ENCODE measurements at places on chromosomes 13 and 19. TPM values are rescaled to one million over a fixed set of nuclear protein-coding genes. Genes with fewer than 3 reads are reported as not detected.

GRCh38 chr13:49784886-49785570 is 7.5 kb downstream of the KPNA3 start:
- peaks cover 19% of the 10 kb centered on the region for H3K4me1 ChIP-seq
- H3K27ac ChIP-seq: no peak overlapping the region
- no peak overlapping the region for H3K4me3 ChIP-seq
- no peaks in the 10 kb centered on the region for H3K27me3 ChIP-seq

- no peak overlapping the region for H3K27ac ChIP-seq
- H3K4me3 ChIP-seq: no peak overlapping the region
- no peaks in the 10 kb centered on the region for H3K27me3 ChIP-seq
- no peaks in the 10 kb centered on the region for H3K36me3 ChIP-seq
Measured at GRCh38 chr13:88601949-88602348, 930.8 kb downstream of the SLITRK5 start.

DNA sequence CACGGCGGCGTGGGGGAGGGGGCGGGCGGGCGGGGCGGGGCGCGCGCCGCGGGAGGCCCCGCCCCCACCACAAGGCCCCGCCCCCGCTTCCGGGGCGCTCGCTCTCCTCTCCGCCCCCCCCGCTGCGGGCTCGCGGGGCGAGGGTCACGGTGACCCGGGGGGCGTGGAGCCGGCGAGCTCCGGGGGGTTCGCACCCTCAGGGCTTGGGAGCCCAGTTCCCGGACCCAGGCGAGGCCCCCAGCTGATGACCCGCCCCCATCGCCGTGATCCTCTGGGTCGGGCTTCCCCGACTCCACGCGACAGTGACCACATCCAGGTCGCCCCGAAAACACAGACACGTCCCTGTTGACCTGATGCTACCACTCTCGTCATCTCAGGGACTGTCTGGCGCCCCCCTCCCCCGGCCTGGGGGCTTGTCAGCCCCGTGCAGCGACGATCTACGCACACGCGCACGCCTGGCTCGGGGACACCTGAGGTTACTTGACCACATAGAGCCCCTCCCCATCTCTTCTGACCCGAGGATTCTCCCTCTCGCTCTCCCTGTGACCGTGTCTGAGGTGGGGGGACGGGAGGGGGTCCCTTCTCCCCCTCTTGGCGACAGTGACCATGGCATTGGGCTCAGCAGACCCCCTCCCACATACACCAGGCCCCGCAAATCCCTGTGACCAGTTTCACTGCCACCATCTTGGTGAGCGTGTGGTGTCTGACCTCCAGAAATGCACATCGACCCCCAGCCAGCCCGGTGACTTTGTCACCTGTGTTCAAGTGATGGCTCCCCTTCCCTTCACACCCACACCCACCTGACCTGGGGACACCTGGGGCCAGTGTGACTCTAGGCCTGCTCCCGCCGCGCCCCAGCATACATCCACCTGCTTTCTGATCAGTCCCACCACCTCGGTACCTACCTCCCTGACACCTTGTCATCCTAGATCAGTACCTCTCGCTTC is 670 bp downstream of the MAP2K7 start:
- peak; percentile 75 for DNase-seq
- no peaks in the 10 kb centered on the region for H3K27me3 ChIP-seq
- H3K4me1 ChIP-seq: peaks cover 26% of the 10 kb centered on the region
- H3K4me3 ChIP-seq: peak overlapping the region; percentile 85
- peaks cover 19% of the 10 kb centered on the region for H3K36me3 ChIP-seq

GRCh38 chr13:60261432-60262351 is 98.0 kb upstream of the DIAPH3 start:
- H3K4me3 ChIP-seq: no peak overlapping the region
- no peaks in the 10 kb centered on the region for H3K27me3 ChIP-seq
- H3K27ac ChIP-seq: no peak overlapping the region
- H3K36me3 ChIP-seq: no peaks in the 10 kb centered on the region

DNA sequence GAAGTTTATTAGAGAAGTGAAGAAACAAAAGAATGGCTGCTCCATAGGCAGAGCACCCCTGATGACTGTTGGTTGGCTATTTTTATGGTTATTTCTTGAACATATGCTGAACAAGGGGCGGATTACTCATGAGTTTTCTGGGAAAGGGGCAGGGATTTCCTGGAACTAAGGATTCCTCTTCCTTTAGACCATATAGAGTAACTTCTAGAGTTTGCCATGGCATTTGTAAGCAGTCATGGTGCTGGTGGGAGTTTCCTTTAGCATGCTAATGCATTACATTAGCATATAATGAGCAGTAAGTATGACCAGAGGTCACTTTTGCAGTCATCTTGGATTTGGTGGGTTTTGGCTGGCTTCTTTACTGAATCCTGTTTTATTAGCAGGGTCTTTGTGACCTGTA is 38.7 kb upstream of the PCDH8 start:
- H3K4me1 ChIP-seq: no peaks in the 10 kb centered on the region
- H3K4me3 ChIP-seq: no peak overlapping the region
- H3K27me3 ChIP-seq: no peaks in the 10 kb centered on the region
- H3K27ac ChIP-seq: no peak overlapping the region

- H3K27me3 ChIP-seq: no peaks in the 10 kb centered on the region
- H3K36me3 ChIP-seq: peaks cover 3% of the 10 kb centered on the region
- no peak for DNase-seq
- peak overlapping the region; percentile 17 for H3K4me3 ChIP-seq
- peak overlapping the region; percentile 83 for H3K27ac ChIP-seq
- peaks cover 22% of the 10 kb centered on the region for H3K4me1 ChIP-seq
Measured at GRCh38 chr13:94312511-94313216, 166.8 kb downstream of the DCT start.

GRCh38 chr19:29988351-29988750 is 46.3 kb downstream of the URI1 start:
- H3K27me3 ChIP-seq: no peaks in the 10 kb centered on the region
- no peak overlapping the region for H3K27ac ChIP-seq
- H3K4me3 ChIP-seq: no peak overlapping the region
- no peak for DNase-seq

DNA sequence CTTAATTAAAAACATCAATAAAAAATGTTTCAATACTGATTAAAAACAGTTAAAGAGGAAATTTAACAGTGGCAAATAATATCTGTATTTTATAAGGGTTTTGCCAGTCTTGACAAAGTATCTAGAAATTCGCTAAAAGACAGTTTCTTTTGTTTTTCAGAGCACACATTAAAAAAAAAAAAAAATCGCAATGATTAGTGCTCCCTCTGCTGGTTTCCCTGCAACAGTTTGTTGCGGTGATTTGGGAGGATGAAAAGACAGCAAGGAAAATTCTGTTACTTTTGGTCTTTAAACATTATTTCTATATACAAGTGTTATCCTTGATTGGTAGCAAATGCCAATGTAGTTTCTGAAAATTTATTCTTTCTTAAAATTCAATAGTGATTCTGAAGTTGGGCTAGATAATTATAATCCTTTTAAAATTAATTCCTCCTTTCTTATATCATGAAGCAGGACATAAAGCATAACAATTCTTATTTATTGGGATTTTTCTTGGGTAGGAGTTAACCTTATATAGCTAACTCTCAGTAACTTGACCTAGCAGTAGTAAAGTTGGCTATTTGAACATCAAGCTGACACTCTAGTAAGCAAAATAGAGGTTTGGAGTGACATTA is 23.1 kb upstream of the SPRY2 start:
- no peak for DNase-seq
- no peaks in the 10 kb centered on the region for H3K27me3 ChIP-seq
- H3K4me1 ChIP-seq: no peaks in the 10 kb centered on the region
- no peaks in the 10 kb centered on the region for H3K36me3 ChIP-seq

- no peak overlapping the region for H3K4me3 ChIP-seq
- no peaks in the 10 kb centered on the region for H3K27me3 ChIP-seq
- H3K4me1 ChIP-seq: no peaks in the 10 kb centered on the region
- no peak for DNase-seq
- H3K27ac ChIP-seq: no peak overlapping the region
Measured at GRCh38 chr19:11063434-11063833, 25.8 kb upstream of the LDLR start.

- DNase-seq: no peak
- peaks cover 27% of the 10 kb centered on the region for H3K27me3 ChIP-seq
- H3K27ac ChIP-seq: no peak overlapping the region
Measured at GRCh38 chr13:46885018-46885417, 11.8 kb downstream of the HTR2A start.

DNA sequence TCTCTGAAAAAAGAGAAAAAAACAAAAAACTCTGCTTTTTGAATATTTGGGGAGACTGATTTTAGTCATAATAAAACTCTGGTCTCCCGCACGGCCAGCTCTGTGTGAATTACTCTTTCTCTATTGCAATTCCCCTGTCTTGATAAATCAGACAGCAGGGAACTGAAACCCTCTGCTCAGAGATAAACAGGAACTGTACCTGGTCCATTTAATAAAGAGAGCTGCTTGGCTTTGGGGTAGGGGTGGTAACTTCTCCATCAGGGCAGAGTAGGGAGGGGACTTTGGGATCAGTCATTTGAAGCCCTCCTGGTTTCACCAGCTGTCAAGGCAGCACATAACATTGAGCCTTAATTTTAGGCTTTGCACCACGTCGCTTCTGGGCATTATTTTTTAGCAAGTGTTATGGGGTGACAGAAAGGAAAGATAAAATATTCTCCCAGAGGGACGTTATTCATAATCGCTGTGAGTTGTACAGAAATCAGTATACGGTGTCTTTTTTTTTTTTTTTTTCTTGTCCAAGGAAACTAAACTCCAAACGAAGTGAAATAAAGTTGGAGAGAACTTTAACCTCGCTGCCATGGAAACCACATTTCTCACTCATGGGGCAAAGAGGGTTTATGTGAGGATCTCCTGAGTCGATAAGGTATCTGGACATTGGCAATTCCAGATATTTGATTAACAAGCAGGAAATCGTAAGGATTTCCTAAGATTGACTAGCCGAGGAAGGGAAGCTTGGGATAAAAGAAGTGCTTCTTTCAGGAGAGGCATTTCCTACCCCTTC is 99.0 kb upstream of the MRI1 start:
- no peaks in the 10 kb centered on the region for H3K4me1 ChIP-seq
- no peak for DNase-seq
- H3K27ac ChIP-seq: no peak overlapping the region
- no peak overlapping the region for H3K4me3 ChIP-seq
- peaks cover 4% of the 10 kb centered on the region for H3K27me3 ChIP-seq
- no peaks in the 10 kb centered on the region for H3K36me3 ChIP-seq

- peaks cover 21% of the 10 kb centered on the region for H3K4me1 ChIP-seq
- H3K4me3 ChIP-seq: no peak overlapping the region
- H3K27me3 ChIP-seq: peaks cover 8% of the 10 kb centered on the region
- H3K27ac ChIP-seq: no peak overlapping the region
Measured at GRCh38 chr13:111380431-111380830, 60.0 kb downstream of the TEX29 start.

DNA sequence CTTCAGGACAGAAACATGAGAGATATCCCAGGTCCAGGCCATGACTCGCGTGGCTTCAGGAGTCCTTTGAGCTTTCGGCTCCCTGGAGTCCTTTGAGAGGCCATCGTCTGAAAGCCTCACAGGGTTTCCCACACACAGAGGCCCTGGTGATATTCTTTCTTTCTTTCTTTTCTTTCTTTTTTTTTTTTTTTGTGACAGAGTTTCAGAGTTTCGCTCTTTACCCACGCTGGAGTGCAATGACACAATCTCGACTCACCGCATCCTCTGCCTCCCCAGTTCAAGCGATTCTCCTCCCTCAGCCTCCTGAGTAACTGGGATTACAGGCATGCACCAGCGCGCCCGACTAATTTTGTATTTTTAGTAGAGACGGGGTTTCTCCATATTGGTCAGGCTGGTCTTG is 5.5 kb downstream of the SIN3B start:
- peaks cover 31% of the 10 kb centered on the region for H3K36me3 ChIP-seq
- no peak overlapping the region for H3K27ac ChIP-seq
- no peak overlapping the region for H3K4me3 ChIP-seq

DNA sequence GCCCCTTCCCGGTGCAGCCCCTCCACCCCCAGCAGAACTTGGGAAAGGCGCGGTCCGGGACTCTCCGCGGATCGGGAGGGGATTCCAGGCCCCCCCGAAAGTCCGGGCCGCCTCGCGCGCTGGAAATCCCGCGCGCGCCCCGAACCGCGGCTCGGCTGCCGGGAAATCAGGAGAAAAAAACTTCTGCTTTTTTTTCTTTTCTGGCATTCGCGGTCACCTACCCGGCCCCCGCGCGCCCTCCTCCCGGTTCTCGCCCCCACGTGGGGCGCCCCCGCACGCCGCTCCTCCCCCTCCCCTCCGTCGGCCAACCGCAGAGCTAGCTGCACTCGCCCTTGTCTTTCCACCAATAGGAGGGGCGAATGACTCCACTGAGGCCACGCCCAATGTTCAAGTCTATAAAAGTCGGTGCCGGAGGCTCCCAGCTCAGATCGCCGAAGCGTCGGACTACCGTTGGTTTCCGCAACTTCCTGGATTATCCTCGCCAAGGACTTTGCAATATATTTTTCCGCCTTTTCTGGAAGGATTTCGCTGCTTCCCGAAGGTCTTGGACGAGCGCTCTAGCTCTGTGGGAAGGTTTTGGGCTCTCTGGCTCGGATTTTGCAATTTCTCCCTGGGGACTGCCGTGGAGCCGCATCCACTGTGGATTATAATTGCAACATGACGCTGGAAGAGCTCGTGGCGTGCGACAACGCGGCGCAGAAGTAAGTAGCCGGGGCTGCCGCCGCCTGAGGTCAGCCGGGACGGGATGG is at the start of gene GADD45B:
TSS of gene GADD45B (plus strand) at position 426 of the 749 bp plus-strand sequence. CDS start at position 658, 232 bp downstream.
- DNase-seq: peak; percentile 98
- H3K4me1 ChIP-seq: peaks cover 23% of the 10 kb centered on the region
- peak within 1 kb of the TSS; percentile 95 for H3K27ac ChIP-seq
- peaks cover 2% of the 10 kb centered on the region for H3K27me3 ChIP-seq
- peak within 1 kb of the TSS; percentile 86 for H3K4me3 ChIP-seq

DNA sequence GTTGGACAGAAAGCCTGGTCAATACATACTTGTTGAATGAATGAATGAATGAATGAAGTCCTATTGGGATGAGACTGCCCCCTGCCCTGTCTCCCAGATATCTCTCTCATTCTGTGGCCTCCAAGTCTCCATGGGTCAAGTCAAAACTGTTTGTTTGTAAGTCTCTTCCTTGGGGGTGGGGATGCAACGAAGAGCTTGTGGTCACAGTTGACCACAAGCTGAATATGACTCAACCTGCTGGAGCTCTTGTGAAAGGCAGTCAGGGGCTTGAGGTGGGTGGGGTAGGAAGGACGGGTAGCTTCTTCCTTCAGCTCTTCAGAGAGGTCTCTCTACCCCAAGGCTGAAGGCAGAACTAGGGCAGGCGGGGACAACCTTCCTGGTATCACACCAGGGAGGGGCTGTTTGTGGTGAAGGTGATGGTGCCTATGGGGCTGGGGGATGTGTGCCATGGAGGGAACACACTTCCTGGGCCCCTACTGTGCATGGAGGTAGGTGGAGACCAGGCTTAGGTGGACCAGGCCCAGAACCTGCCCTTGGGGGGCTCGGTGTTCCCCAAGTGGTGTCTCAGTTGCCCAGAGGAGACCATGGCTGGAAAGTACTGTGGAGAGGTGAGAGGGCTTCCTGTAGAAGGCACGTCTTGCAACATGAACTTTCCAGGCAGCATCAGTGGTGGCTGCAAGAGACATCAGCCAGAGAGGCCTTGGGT is 8.0 kb downstream of the MYO1F start:
- H3K36me3 ChIP-seq: peaks cover 69% of the 10 kb centered on the region
- peak overlapping the region; percentile 95 for H3K27ac ChIP-seq
- peaks cover 84% of the 10 kb centered on the region for H3K4me1 ChIP-seq
- DNase-seq: peak; percentile 91

Gene SERTM1
- not detected for total RNA-seq

Gene ACER1
- 0.29 TPM for total RNA-seq

Gene PSG2
- total RNA-seq: not detected

Gene RYR1
- 0.42 TPM for total RNA-seq

Gene PCDH9
- 0.13 TPM for total RNA-seq

Gene CBLC
- not detected for total RNA-seq

Gene JUNB
- total RNA-seq: 92.9 TPM

Gene CPB2
- total RNA-seq: not detected

Gene NUFIP1
- total RNA-seq: 6.0 TPM

Gene LILRB5
- not detected for total RNA-seq

Gene NCR1
- total RNA-seq: 0.47 TPM

Gene COL4A2
- total RNA-seq: not detected

Gene LGI4
- total RNA-seq: 0.13 TPM

Gene PTGER1
- total RNA-seq: 0.44 TPM

Gene GPC6
- not detected for total RNA-seq

Gene YJEFN3
- total RNA-seq: 10.6 TPM

Gene PRR19
- total RNA-seq: 0.55 TPM

Data from activated CD8-positive, alpha-beta T cell treated with anti-CD3 and anti-CD28 coated beads, Interleukin-2, amount 10 ng/mL, durations not matched to agents 7 days and 5 days (primary cell).